A549 treated with DMSO at 1 μM for 4 hours (cell line): ENCODE measurements at places on chromosomes 5 and 9. TPM values are rescaled to one million over a fixed set of nuclear protein-coding genes. Genes with fewer than 3 reads are reported as not detected.

The SOX30 gene
- 0.03 to 0.05 TPM in 2 of 5 replicates, not detected in the others for total RNA-seq

The ROR2 gene
- total RNA-seq, result 1.0 to 1.9 TPM (median 1.5 TPM) in 5 replicates

The C9orf50 gene
- total RNA-seq, result 0.08 TPM in 1 of 5 replicates, not detected in the others

The PCDHGB6 gene
- total RNA-seq, result 0.09 to 0.23 TPM (median 0.13 TPM) in 5 replicates

The CCDC69 gene
- total RNA-seq, result 1.4 to 2.4 TPM (median 1.8 TPM) in 5 replicates

The RIGI gene
- 3.8 to 4.7 TPM (median 4.5 TPM) in 5 replicates for total RNA-seq

The SPINK9 gene
- total RNA-seq, result not detected in 5 replicates

The ADAMTS16 gene
- 1.6 to 3.7 TPM (median 2.0 TPM) in 5 replicates for total RNA-seq

The FCN2 gene
- not detected in 5 replicates for total RNA-seq

The BHMT gene
- not detected in 5 replicates for total RNA-seq

The IL13 gene
- total RNA-seq, result 0.06 to 0.11 TPM in 2 of 5 replicates, not detected in the others

The RGS3 gene
- 24.8 to 30.7 TPM (median 26.6 TPM) in 5 replicates for total RNA-seq

The LAMC3 gene
- total RNA-seq, result 1.1 to 2.8 TPM (median 2.0 TPM) in 5 replicates

The LRRC70 gene
- 0.08 to 0.41 TPM (median 0.14 TPM) in 3 of 5 replicates, not detected in the others for total RNA-seq

The CTNNA1 gene
- 194 to 229 TPM (median 224 TPM) in 5 replicates for total RNA-seq

The LURAP1L gene
- 12.5 to 13.9 TPM (median 12.6 TPM) in 5 replicates for total RNA-seq

The HMMR gene
- total RNA-seq, result 19.3 to 32.3 TPM (median 31.3 TPM) in 5 replicates

The PCDHA13 gene
- total RNA-seq, result 0.03 to 0.11 TPM (median 0.05 TPM) in 5 replicates

The CSF1R gene
- total RNA-seq, result 0.05 to 0.37 TPM (median 0.09 TPM) in 5 replicates

The SLC22A4 gene
- total RNA-seq, result 3.6 to 5.5 TPM (median 4.1 TPM) in 5 replicates

The UBAP2 gene
- 36.8 to 45.1 TPM (median 42.1 TPM) in 5 replicates for total RNA-seq

The SLC6A7 gene
- total RNA-seq, result 0.02 to 0.06 TPM (median 0.03 TPM) in 4 of 5 replicates, not detected in the other

The IGFBPL1 gene
- 2.3 to 3.2 TPM (median 2.9 TPM) in 5 replicates for total RNA-seq

The MAPK9 gene
- total RNA-seq, result 31.0 to 46.5 TPM (median 41.9 TPM) in 5 replicates

The LCNL1 gene
- 0.02 to 0.10 TPM (median 0.05 TPM) in 3 of 5 replicates, not detected in the others for total RNA-seq

The SHOC1 gene
- 0.07 TPM in 1 of 5 replicates, not detected in the others for total RNA-seq

The SLC36A2 gene
- not detected in 5 replicates for total RNA-seq

The MELK gene
- 66.0 to 80.3 TPM (median 78.9 TPM) in 5 replicates for total RNA-seq

The DUSP1 gene
- 223 to 327 TPM (median 295 TPM) in 5 replicates for total RNA-seq

The ERCC8 gene
- total RNA-seq, result 13.9 to 21.7 TPM (median 15.4 TPM) in 5 replicates

The TTC23L gene
- total RNA-seq, result 0.05 to 0.33 TPM (median 0.22 TPM) in 4 of 5 replicates, not detected in the other

The BARHL1 gene
- 0.06 TPM in 1 of 5 replicates, not detected in the others for total RNA-seq

The RNF183 gene
- 0.20 TPM in 1 of 5 replicates, not detected in the others for total RNA-seq

The NKD2 gene
- total RNA-seq, result 8.7 to 13.3 TPM (median 10.7 TPM) in 5 replicates

The GABRG2 gene
- total RNA-seq, result not detected in 5 replicates

The RAB3C gene
- total RNA-seq, result not detected in 5 replicates

The OLFML2A gene
- total RNA-seq, result 17.4 to 26.2 TPM (median 23.6 TPM) in 5 replicates

The MCCC2 gene
- 41.7 to 46.6 TPM (median 44.7 TPM) in 5 replicates for total RNA-seq

The LRRTM2 gene
- not detected in 5 replicates for total RNA-seq

The PCSK1 gene
- 0.36 to 0.57 TPM (median 0.50 TPM) in 5 replicates for total RNA-seq

The SCGB3A2 gene
- not detected in 5 replicates for total RNA-seq

The UBAC1 gene
- 27.7 to 39.2 TPM (median 36.4 TPM) in 5 replicates for total RNA-seq

The CXCL14 gene
- total RNA-seq, result 0.10 to 0.25 TPM (median 0.12 TPM) in 5 replicates

The PTPRD gene
- total RNA-seq, result 0.09 to 0.56 TPM (median 0.36 TPM) in 5 replicates

The FAM120A gene
- total RNA-seq, result 77.5 to 95.0 TPM (median 88.2 TPM) in 5 replicates

The C5orf63 gene
- total RNA-seq, result 3.1 to 4.9 TPM (median 4.0 TPM) in 5 replicates

The CCDC171 gene
- total RNA-seq, result 0.31 to 0.49 TPM (median 0.40 TPM) in 5 replicates

The ADRA1B gene
- total RNA-seq, result 8.1 to 11.7 TPM (median 10.3 TPM) in 5 replicates

The CBY3 gene
- not detected in 5 replicates for total RNA-seq
